ENCODE measurements at places on chromosomes 1 and 21. TPM values are rescaled to one million over a fixed set of nuclear protein-coding genes. Genes with fewer than 3 reads are reported as not detected.

- H3K27me3 ChIP-seq: no peaks in the 10 kb centered on the region
- no peak for DNase-seq
- H3K36me3 ChIP-seq: no peaks in the 10 kb centered on the region
- no peak overlapping the region for H3K27ac ChIP-seq
- H3K4me3 ChIP-seq: no peak overlapping the region
- no peaks in the 10 kb centered on the region for H3K4me1 ChIP-seq
Measured at GRCh38 chr1:36635284-36635683, 152.6 kb upstream of the CSF3R start.

DNA sequence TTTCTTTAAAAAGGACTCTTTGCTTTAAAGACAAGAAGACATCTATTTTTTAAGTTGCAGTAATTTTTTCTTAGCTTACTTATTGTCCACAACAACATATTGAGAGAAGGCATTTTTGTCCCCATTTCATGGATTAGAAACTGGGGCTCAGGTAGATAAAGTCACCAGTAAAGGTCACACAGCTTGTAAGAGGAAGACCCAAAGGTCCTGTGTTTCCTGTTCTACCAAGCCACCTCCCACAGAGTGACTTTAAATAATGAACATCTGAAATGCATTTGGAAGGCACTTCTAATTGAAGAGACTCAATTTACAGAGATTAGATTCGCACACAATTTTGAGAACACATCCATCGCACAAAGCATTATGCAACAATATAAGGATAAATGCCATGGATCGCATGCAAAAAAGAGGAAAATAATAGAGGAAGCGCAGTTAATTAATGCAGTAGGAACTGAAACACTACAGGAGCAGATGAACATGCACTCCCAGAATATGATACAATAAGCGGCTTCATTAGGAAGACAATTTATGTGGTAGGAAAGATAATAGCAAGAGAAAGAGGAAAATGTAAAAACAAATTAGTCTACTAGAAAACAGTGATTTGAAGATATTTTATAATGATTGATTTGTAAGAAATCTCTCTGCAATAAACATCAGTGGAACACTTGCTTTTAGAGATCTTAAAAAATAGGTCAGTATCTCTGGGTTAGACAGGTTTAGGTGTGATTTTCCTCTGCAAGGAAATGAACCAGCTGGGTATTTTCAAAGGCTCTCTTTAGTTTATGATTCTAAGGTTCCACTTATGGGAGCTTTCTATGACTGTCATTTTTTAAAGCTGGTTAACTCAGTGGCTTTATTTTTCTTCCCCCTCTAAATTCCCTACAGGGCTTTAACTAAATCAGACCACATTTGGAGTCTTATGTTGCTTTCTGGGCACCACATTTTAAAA is 27.1 kb upstream of the CD2 start:
- H3K36me3 ChIP-seq: no peaks in the 10 kb centered on the region
- no peak overlapping the region for H3K4me3 ChIP-seq
- H3K27ac ChIP-seq: no peak overlapping the region
- no peaks in the 10 kb centered on the region for H3K4me1 ChIP-seq

DNA sequence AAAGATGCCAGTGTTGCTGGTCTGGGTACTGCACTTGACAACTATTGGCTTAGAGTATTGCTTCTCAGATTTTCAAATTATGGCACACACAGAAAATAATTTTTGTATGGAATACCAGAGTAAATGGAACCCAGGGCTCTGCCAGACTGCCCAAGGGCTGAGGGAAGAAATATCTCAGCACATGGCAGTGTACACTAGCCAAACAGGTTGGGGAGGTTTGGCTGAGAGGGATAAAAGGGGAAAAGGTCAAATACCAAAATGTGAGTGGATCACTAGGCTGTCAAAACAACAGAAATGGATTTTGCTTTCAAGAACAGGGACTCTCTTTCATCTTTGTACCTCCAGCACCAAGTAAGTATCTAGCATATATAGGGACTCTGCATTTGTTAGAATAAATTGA is 3.0 kb upstream of the RGS8 start:
- no peaks in the 10 kb centered on the region for H3K36me3 ChIP-seq
- H3K4me3 ChIP-seq: no peak overlapping the region
- peaks cover 16% of the 10 kb centered on the region for H3K27me3 ChIP-seq
- DNase-seq: no peak

DNA sequence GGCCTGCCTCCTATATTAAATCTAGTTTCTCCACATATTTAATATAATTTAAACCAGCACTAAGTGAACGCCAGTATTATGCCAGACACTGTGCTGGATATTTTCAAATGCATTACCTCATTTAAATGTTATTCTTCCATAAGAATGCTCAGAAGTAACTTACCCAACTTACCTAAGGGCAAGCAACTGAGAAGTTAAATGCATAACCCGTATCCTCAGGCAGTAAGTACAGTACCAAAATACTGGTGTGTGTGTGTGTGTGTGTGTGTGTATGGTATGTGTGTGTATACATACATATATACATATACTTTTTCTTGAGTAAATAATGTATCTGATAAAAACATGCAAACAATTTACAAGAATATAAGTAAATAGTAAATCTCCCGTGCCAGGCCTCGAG is 9.0 kb upstream of the TRIM45 start:
- peaks cover 16% of the 10 kb centered on the region for H3K4me1 ChIP-seq
- H3K36me3 ChIP-seq: no peaks in the 10 kb centered on the region
- DNase-seq: no peak
- no peak overlapping the region for H3K27ac ChIP-seq
- H3K27me3 ChIP-seq: no peaks in the 10 kb centered on the region
- H3K4me3 ChIP-seq: no peak overlapping the region

- no peak overlapping the region for H3K27ac ChIP-seq
- H3K27me3 ChIP-seq: no peaks in the 10 kb centered on the region
- no peaks in the 10 kb centered on the region for H3K36me3 ChIP-seq
- no peak overlapping the region for H3K4me3 ChIP-seq
- H3K4me1 ChIP-seq: no peaks in the 10 kb centered on the region
Measured at GRCh38 chr1:93629101-93630059, 52.3 kb downstream of the BCAR3 start.

- H3K36me3 ChIP-seq: no peaks in the 10 kb centered on the region
- no peaks in the 10 kb centered on the region for H3K27me3 ChIP-seq
Measured at GRCh38 chr1:116763787-116764465, 9.7 kb downstream of the CD2 start.

- H3K27me3 ChIP-seq: no peaks in the 10 kb centered on the region
- no peak overlapping the region for H3K4me3 ChIP-seq
- H3K4me1 ChIP-seq: no peaks in the 10 kb centered on the region
- no peaks in the 10 kb centered on the region for H3K36me3 ChIP-seq
- no peak for DNase-seq
Measured at GRCh38 chr1:53755874-53756273, 16.9 kb upstream of the GLIS1 start.

DNA sequence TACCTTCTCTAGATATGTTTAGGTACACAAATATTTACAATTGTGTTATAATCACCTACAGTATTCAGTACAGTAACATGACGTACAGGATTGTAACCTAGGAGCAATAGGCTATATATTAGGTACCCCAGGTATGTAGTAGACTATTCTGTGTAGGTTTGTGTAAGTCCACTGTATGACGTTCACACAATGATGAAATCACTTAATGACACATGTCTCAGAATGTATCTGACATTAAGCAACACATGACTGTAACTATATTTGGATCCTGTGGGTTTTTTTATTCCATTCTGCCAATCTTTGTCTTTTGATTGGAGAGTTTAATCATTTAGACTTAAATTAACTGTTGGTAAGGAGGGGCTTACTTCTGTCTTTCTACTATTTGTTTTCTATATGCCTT is 52.1 kb downstream of the STYXL2 start:
- peaks cover 26% of the 10 kb centered on the region for H3K4me1 ChIP-seq
- no peak for DNase-seq
- H3K4me3 ChIP-seq: no peak overlapping the region
- no peaks in the 10 kb centered on the region for H3K27me3 ChIP-seq

DNA sequence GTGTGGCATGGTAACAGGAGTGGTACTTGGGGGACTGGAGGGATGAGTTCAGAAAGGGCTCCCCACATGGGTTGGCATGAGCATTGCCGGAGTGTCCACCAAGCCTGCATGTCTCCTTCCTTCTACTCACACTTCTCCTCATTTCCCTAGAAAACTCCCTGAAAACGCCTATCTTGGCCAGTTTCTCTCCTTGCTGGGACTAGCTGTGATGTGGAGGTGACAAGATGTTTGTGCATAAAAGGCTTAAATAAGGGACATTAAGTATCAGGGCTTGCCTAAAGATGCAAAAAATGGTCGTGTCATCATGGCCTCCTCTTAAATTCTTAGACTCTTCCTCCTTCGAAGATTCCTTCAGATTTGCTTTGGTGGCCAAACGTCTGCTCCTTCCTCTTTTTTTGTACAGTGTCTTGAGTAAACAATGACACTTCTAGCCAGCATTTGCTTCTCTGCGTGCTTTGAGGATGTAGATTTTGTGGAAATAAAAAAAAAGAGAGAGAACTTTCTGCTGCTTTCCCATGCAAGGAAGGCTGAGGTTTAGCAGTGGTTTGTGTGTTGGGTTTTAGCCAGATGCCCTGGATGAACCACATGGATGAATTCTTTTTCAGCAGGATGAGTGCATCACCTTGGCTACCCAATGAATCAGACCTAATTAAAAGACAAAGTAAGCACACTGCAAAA is 239.1 kb upstream of the IRF2BP2 start:
- no peak for DNase-seq
- H3K27me3 ChIP-seq: no peaks in the 10 kb centered on the region
- no peaks in the 10 kb centered on the region for H3K36me3 ChIP-seq
- H3K4me3 ChIP-seq: no peak overlapping the region

DNA sequence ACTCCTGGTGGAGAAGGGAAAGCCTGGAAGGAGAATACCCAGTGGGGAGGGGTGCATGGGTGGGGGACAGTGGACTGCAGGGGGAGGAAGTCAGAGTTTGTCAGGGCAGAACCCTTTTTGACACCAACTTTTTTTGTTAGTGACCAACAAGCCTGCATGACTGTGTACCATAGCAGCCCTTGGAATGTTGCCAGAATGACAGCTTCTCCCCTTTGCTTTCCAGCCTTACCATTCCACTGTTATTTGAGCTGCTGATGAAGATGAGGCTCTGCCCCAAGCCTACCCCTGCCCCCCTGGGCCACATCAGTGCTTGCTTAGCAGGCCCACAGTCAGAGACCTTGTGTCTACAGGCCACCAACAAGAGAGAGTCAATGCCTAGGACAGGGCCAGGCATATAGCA is 341.2 kb downstream of the HHAT start:
- H3K36me3 ChIP-seq: no peaks in the 10 kb centered on the region
- no peaks in the 10 kb centered on the region for H3K4me1 ChIP-seq
- no peak for DNase-seq
- no peak overlapping the region for H3K27ac ChIP-seq

GRCh38 chr1:152486400-152487006 is 24.1 kb upstream of the LCE5A start:
- H3K4me3 ChIP-seq: no peak overlapping the region
- H3K36me3 ChIP-seq: no peaks in the 10 kb centered on the region
- H3K27me3 ChIP-seq: no peaks in the 10 kb centered on the region
- no peak for DNase-seq
- no peaks in the 10 kb centered on the region for H3K4me1 ChIP-seq

DNA sequence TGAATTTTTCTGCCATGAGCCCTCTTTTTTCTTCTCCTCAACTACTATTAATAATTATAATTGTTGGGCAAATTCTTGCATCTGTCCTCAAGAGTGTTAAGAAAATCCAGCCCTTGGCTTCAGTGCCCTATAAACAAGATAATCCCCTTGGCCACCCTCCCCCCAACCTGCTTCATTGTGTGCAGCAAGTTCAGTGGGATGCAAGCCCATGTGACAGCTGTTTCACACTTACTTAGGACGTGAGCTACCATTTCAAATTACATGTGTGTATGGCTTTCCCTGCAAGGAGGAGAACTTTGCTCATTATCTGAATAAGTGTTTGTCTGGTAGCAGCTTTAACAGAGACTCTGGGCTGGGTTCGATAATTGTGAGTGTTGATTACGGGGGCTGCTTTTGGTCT is 276.2 kb downstream of the CACNA1E start:
- H3K4me3 ChIP-seq: no peak overlapping the region
- no peaks in the 10 kb centered on the region for H3K36me3 ChIP-seq
- peaks cover 6% of the 10 kb centered on the region for H3K4me1 ChIP-seq
- H3K27me3 ChIP-seq: no peaks in the 10 kb centered on the region

DNA sequence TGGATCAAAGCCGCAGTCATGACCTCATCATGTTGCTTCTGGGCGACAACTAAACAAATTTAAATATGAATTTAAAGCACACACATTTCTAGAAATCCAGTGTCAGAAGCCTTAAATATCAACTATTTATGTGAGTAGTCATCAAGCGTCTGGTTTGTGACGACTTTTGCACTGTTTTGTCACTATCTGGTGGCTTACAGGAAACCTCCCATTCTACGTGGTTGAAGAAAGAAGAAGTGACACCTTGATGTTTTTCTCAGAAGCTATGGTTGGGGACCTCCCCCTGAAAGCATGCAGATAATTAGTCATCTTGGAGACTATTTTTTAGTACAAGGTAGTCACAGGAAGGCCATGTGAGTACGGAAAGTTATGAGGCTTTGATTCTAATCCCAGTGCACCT is 58.5 kb downstream of the TENT5C start:
- no peak overlapping the region for H3K27ac ChIP-seq
- H3K36me3 ChIP-seq: no peaks in the 10 kb centered on the region
- DNase-seq: no peak
- no peaks in the 10 kb centered on the region for H3K27me3 ChIP-seq
- no peaks in the 10 kb centered on the region for H3K4me1 ChIP-seq
- no peak overlapping the region for H3K4me3 ChIP-seq

DNA sequence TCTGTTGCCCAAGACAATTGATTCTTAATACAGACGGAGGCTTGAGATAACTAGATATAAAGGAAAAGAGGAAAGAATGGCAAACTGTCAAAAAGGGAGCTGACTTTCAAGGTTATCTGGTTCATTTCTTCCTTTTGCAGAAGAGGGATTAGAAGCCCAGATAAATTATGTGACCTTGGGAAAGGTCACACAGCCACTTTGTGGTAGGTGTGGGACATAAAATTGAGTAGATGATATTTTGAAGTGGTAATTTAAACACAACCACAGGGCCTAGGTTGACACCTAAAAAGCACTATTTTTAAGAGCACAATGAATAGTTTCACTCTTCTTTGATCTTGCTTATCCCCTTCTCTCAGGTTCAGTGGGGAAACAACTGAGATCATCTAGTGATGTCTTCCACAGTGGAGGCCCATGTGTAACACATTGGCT is 16.9 kb upstream of the KIAA0040 start:
- no peak overlapping the region for H3K4me3 ChIP-seq
- H3K27me3 ChIP-seq: no peaks in the 10 kb centered on the region
- no peaks in the 10 kb centered on the region for H3K36me3 ChIP-seq

Gene LRRC7
- total RNA-seq: not detected

Gene COL8A2
- 0.06 TPM for total RNA-seq

Gene CXADR
- 226 TPM for total RNA-seq

Gene NPL
- 3.4 TPM for total RNA-seq

Gene S100A3
- total RNA-seq: not detected

Gene KDM5B
- total RNA-seq: 283 TPM

Gene GPA33
- 0.52 TPM for total RNA-seq

Data from neural progenitor cell (in vitro differentiated cells).